ENCODE measurements at places on chromosomes 16 and 17.
A peak's percentile ranks its signal among the peaks of the same experiment; 100 is the strongest.

- DNase-seq: no peak
Measured at GRCh38 chr16:85828166-85828565, 28.7 kb downstream of the COX4I1 start.

- DNase-seq: no peak
Measured at GRCh38 chr16:81238296-81239011, at the start of gene BCO1. BCO1 (plus strand) TSS chr16:81238689; CDS start chr16:81238909, 220 bp downstream.

GRCh38 chr17:48308581-48308980 lies 121.4 kb downstream of the SKAP1 start:
- DNase-seq: no peak

GRCh38 chr17:8991514-8992285 lies 26.2 kb upstream of the PIK3R5 start:
- peak; percentile 38 for DNase-seq

DNA sequence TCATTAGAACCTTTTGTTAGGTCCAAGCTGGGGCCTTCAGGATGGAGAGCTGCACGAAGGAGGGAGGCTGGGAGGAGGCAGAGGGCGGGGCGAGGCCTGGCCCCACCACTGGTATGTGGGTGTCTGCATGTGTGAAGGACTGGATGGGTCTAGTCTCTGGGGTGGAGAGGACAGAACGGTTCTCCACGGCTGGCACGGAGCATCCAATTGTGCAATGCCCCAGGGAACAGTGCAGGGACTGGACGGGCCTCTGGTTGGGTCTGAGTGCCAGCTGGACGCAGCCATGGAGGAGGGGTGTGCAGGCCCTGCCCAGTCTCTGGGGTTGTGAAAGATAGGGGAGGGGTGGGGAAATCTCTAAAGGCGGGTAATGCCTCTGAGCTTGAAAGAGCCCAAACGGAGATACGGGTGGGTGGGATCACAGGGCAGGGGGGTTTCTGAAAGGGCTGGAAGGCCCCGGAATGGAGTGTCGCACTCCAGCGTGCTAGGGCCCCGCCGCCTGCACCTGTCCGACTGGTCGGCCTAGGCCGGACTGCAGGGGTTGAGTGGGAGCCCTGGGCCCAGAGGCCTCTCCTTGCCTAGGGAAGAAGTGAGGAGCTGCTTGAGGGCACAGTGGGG lies 1.6 kb downstream of the PPL start:
- no peak for DNase-seq

DNA sequence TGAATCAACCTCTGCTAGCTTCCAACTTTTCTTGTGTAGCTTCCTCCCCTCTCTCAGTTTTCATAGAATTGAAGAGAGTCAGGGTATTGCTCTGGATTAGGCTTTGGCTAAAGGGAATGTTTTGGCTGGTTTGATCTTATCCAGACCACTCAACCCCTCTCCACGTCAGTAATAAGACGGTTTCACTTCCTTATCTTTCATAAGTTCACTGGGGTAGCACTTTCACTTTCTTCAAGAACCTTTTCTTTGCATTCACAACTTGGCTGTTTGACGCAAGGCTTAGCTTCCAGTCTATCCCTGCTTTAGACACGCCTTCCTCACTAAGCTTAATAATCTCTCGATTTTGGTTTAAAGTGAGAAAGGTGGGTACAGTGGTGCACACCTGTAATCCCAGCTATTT lies 29.7 kb upstream of the OR1A2 start:
- DNase-seq: no peak

DNA sequence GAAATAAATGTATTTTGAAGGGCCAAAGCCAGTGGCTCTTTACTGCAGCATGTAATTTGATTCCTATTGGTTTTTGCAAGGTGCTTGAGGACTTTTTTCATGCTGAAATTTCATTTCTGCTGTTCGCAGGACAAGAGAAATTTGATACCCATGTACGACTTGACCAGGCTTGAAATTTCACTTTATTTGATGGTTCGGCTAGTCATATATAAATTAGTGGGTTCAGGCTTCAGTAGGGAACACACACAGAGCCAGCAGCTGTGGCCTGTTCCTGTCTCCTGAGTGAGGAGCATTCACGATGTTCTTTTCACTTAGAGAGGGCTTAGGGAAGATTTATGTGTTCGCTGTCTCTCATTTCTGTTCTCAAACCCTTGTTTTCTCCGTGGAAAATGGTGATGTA lies 258.4 kb upstream of the CACNG5 start:
- DNase-seq: no peak

GRCh38 chr17:55281649-55282378 lies 17.1 kb downstream of the HLF start:
- DNase-seq: no peak

DNA sequence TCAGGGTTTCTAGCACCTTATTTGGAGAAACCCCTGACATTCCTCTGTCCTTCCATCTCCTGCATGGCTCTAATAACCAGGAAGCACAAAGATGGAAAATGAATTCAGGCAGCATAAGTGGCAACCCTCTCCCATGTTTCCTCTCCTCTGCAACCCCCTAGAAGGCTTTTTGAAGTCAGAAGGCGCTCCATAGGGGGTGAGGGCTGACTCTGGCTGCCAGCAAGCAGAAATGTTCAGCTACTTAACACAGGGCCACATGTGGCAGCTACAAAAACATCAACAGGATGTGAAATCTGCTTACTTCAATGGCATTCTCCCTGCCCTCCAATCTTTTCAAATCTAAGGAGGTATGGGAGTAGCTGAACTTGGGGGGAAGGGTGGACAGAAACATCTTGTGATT lies 55.2 kb upstream of the IRX5 start:
- DNase-seq: no peak

GRCh38 chr17:76714822-76715495 lies 4.2 kb upstream of the MXRA7 start:
- peak; percentile 60 for DNase-seq

GRCh38 chr17:45851464-45851863 lies 6.8 kb downstream of the SPPL2C start:
- DNase-seq: no peak

- DNase-seq: no peak
Measured at GRCh38 chr16:2897110-2897509, 14.1 kb downstream of the FLYWCH2 start.

DNA sequence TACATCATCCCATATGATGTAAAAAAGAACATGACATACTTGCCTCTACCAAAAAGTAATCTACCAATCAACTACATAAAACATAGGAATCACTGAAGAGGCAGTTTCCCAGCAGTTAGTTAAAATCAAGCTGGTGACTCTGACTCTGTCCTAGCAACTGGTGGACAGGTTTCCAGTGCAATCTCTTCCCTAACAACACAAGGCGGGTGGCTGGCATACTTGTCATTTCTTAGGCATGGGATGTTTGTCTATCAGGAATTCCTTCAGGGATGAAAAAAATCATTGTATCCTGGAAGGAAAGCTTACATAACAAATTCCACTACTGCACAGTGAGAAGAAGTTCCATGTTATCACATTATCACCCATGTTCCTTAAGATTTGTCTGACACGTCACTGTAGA lies 50.9 kb downstream of the HELZ start:
- no peak for DNase-seq

DNA sequence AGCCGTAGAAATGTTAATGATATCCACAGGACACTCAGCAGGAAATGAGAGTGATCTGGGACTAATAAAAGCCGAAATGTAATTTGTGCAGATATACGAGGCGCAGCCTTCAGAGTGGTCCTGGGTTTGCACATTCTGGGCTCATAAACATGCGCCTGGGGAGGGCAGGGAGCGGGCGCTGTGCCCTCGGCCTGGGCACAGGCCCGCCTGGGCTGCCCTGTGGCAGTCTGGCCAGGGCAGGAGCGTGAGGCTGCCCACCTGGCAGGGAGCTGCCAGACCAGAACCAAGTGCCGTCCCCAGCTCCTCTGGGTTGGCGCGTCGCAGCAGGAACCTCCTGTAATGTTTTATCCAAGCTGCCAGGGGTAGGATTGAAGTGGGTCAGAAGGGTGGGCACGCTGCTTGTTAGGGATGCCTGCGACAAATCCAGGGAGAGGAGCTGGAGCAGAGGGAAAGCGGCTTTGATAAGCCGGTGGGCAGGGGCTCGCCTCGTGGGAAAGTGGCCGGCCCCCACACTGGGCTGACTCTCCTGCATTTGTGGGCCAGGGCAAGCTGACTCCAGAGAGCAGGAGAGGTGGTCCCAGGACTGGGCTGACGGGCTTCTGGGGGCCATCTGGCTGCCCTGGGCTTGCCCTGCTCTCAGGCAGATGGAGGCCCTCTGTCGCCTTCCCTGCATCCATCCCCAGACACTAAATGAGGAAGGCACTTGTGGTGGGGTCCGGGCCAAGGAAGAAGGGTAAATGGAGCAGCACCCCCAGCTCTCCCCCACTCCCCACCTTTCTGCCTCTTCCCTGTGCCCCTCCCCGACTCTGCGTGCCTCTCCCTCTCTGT lies 45.9 kb downstream of the SREBF1 start:
- DNase-seq: no peak

DNA sequence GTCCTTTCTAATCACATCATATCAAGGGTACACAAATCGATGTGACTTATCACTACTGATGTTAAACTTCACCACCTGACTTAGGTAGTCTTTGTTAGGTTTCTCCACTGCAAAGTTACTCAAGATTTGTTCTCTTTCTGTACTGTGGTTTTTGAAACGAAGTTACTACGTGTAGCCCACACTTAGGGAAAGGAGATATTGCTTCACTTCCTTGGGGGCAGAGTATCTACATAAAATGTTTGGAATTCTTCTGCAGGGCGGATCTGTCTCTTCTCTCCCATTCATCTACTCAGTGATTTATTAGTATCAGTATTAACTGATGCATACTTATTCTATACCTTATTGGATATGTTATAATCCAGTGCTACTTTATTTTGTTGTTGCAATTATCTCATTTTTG lies 403.6 kb upstream of the MON1B start:
- DNase-seq: no peak

- DNase-seq: no peak
Measured at GRCh38 chr16:80341263-80341662, 199.5 kb upstream of the DYNLRB2 start.

DNA sequence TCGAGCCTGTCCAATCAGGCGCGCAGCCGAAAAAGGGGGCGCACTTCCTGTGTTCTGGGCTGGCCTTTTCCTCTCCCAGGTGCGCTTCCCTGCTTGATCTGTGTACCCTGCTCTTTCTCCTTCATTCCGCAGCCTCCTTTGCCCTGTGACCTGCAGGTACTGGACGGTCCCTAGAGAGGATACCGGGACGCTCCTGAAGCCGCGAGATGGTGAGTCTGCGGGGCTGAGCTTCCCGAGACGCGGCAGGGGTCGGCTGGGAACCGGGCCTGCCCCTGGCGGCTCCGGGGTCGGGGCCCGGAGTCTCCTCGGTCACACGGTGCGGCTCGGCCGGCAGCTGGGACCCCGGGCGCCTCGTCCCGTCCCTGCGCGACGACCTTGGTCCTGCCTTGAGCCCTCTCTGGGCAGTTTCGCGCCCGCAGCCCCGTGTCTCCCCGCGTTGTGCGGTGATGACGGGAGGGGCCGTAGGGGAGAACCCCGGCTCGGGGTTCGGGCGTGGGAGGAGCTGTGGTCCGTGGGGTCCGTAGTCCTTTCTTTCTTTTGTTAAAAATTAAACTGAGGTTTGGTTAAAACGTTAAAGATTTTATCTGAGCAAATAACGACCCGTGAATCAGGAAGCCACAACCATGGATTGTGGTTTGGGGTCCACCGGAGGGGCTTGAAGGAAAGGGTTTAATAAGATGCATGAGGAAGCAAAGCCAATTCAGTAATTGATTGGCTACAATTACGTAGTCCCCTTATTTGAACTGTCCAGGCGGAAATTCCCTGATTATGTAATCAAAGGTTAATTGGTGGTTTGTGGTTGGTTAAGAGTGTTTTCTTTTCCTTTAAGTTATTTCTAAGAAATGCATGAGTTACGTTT lies 172.8 kb upstream of the ZNF267 start:
- peak; percentile 80 for DNase-seq

DNA sequence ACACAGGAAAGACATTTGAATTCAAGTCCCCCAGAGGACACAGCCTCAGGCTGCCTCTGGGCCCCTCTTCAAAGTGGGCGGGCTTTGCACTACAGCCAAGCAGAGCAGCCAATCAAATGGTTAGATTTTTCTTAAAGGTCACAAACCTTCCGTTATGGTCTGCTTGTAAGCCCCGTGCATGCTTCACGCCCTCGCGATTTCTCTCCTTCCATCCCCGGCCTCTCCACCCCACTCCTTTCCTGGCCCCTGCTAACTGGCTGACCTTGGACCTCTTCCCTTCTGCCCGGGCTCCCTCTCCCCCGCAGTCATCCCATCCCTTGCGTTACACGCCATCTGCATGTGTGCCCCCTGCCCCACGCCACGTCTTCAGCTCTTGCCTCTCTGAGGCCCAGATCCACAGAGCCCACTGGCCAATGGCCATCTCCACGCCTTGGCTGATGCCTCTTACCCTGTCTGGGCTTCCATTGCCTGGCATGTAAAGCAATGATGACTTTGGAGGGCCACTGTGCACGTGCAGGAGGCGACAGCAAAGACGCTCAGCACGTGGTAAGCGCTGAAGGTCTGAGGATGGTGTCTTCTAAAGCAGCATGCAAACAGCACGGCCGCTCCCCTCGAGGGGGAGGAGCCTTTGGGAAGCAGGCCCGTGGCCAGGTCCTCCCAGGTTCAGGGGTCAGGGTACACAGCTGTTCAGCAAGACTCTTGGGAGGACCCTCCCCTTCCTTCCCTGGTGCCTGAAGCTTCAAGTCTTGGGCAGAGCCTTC lies 86.8 kb downstream of the ZDHHC7 start:
- DNase-seq: no peak

DNA sequence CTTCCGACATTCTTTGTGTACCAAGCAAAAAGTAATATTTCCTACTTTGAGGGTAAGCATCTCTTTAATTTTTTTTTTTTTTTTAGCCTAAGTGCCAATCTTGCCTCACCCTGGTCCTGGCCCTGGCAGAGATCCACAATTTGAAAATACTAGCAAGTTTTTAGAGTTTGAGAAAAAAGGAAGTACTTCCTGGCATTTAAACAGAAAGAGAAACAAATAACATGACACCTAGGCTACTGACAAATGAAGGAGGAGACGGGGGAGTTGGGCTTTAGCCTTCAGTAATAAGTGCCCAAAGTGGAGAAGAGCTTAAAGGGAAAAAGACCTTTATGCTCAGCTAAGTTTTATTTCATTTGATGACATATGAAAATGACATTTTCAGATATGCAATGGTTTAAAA lies 92.8 kb downstream of the HS3ST3A1 start:
- no peak for DNase-seq

GRCh38 chr16:3356118-3356517 lies 429 bp downstream of the OR2C1 start:
- no peak for DNase-seq

DNA sequence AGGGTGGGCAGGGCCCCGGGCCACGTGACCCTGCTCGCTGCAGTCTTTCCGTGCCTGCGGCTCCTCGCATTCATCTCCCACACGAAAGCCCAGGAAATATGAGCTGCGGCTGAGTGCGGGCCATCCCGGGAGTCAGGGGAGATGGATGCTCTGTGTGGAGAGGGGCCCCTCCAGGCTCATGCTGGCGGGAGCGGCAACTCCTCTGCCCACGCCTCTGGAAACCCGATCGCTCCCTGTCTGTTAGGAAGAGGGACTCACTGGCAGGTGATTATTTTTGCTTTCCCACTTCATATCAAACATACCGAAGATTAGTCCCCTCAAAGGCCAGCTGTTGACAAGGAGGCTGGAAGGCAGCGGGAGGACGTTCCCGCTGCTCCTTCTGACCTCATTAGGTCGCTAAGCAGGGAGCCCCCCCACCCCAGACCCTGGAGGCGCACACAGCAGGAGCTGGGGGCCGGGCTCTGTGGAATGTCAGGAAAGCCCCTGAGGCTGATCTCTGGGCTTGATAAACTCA lies 228.5 kb downstream of the FOXL1 start:
- DNase-seq: no peak
